ENCODE measurements at places on chromosomes 5 and 9.

- no peak for DNase-seq
These were observed 136.0 kb downstream of the CAMK4 start for GRCh38 chr5:111360173-111360572.

DNA sequence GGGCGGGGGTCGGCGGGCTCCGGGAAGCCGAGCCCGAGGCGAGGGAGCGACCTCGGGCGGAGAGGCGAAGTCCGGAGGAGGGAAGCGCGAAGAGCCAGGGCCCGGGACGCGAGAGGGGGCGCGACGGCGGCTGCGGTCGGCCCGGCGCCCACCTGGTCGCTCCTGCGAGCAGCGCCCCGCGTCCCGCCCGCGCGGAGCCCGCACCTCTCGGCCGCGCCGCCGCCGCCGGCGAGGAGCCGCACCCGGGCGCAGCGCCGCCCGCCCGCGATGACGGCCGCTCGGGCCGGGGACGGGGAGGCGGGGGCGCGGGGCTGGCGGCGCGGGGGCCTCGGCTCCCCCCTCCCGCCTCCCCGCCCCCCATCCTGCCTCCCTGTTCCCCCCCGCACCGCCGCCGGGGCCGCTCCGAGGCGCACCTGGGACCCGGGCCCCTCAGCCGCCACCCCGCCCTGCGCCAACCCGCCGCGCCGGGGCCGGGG, 2.6 kb downstream of the NR5A1 start:
- DNase-seq: no peak

DNA sequence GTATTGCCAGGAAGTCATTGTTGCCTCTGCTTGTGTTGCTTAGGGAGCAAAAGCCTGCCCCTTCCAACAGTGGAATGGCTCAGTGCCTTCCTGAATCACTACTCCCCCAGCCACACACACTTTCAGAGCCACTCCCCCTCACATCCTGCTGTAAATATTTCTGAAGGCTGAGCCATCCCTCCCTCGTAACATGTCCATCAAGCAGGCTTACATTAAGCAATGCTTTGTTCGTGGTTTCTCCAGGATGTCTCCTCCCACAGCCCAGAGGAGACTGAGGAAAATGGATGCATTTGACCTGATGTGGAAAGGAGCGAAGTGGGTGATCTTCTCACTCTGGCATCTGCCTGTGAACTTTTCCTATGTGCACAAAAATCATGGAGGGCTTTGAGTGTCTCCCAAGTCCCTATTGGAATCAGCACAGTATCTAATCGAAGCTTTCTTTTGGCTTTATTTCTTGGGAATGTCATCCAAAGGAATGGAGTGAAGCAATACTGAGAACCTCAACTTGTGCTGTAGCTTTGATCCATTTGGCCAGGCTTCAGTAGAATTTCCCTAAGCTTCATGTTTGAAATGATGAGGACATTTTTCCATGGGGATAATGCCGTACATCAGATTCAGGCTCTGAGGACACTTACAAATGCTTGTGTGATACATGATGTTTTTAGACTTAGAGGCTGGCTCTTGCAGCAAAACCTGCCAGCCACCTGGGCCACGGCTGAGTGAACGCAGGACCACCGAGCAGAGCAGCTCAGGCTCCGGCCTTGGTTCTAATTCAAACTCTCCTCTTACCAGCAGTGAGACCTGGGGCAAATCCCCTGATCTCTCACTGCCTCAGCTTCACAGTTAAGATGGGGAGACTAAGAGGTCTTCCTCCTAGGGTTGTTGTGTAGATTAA, 389.1 kb downstream of the ENC1 start:
- DNase-seq: no peak

DNA sequence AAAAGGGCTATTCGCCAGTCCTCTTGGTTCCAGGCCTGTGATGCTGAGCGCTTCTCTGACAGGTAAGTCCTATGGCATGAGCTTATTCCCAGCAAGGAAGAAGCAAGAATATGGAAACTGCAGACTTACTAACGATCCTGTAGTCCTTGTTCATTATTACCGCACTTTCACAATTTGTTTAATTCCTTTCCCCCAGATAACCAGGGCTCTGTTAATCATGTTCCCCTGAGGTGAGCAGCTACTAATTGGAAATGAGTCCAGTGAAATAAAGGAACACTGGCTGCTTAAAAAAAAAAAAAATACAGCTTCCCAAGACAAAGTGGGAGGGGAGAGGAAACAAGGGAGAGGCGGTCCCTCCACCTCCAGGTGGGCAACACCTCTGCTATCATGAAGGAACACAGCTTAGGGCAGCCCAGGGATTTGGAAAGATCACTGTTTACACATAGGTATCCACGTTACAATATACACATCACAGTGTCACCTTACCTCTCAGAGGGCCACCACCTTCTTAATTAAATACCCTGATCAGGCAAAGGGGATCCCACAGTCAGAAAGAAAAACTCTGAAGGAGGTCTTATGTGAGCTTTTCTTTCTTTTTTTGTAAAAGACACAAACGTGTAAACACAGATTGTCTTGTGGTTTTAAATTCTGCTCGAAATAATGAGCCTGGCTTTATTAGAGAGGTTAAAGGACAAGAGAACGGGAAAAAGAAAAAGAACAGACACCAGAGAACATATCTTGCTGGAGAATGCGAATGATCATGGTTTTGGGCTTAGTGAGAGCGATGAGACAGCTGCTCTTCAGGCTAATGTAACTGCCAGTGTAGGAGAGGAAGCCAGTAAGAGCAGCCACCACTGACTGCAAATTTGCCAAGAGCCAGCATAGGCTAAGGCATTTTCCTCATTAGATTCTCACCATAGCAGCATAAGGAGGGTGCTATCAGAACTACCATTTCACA, 258.6 kb downstream of the CRB2 start:
- no peak for DNase-seq

- DNase-seq: no peak
These were observed 597 bp upstream of the TMEM250 start for GRCh38 chr9:136119061-136119882.

DNA sequence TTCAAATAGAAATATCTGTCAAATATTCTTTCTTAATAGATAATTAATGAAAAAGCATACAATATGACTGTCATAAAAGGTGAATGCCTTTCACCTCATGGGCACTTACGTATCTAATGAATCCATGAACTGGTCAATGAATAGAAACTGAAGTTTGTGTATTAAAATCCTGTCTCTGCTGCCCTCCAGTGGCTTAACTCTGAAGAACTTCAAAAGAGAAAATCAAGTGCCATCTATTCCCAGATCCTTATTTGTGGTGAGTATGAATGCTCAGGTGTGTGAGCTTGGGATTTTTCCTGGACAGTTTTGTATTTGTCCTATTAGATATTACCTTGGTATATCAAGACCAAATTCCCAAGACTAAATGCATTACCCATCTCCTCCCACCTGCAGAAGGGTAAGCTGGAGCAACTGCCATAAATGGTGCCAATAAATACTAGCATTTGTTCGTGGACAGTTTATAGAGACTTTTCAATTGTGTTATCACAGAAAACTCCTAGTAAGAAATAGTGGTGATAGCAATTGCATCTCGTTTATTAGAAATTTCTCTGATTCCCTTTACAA, 44.0 kb upstream of the SVEP1 start:
- DNase-seq: peak; percentile 52

GRCh38 chr5:155954701-155955445, 372.1 kb upstream of the SGCD start:
- DNase-seq: no peak

- no peak for DNase-seq
These were observed 31.7 kb downstream of the HSD17B3 start for GRCh38 chr9:96270236-96270744.

DNA sequence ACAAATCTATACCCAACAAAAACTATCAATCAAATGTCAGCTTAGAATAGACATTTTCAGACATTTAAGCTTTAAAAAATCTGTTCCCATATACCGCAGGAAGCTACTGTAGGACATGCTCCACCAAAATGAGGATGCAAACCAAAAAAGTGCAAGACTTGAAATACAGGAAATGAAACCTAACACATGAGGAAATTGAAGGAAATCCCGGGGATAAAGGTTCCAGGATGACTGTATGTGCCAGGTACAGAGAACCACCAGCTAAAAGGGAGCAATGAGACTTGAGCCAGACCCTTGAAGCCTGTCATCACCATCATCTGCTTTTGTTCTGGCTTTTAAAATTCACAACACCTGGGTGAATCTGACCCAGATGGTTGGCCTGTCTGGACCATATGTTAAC, 21.4 kb downstream of the DIAPH1 start:
- no peak for DNase-seq

DNA sequence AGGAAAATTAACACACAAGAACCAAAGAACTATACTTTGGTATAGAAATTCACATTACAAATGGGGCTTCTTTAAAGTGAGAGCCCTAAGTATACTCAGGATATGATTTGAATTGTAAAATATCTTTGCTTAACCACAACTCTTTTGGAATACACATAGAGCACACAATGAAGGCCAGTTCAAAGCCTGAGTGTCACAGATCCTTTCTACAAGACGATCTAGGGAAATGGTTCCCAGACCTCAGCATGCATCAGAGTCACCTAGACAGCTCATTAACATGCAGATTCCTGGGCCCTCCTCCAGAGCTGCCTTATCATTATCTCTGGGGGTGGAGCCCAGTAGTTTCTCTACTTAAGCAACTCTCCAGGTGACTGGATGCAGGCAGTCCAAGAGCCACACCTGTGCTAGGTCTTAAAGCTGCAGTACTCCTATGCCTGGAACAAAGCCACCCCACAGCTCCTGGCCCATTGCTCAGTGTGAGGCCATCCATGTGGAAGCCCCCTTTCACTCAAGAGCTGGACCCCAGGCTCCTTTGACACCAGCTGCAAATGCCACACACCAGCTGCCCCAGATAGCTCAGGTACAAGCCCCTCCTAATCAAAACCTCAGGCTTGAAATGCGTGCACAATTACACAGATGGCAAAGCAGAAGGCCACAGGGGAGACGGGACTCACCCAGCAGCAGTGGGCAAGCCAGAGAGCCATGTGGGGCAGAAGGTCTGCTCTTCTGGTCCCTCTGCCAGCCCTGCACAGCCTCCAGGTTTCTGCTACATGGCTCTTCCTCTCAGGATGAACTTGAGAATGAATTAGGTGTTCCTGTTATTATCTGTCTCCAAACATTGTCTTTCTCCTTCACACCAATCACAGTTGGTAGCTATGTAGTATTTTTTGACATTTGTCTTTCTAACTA, 106.1 kb downstream of the SH3TC2 start:
- DNase-seq: no peak

- DNase-seq: no peak
These were observed 30.0 kb upstream of the ANKH start for GRCh38 chr5:14901462-14902051.

- no peak for DNase-seq
These were observed 506 bp downstream of the ADAMTS19 start for GRCh38 chr5:129460672-129460935.

All from substantia nigra (tissue), 51 donors.